ENCODE measurements at places on chromosomes 12 and 14.
A peak's percentile ranks its signal among the peaks of the same experiment; 100 is the strongest.

- no peak for DNase-seq
These were observed 160.3 kb downstream of the RPS29 start for GRCh38 chr14:49425921-49426320.

DNA sequence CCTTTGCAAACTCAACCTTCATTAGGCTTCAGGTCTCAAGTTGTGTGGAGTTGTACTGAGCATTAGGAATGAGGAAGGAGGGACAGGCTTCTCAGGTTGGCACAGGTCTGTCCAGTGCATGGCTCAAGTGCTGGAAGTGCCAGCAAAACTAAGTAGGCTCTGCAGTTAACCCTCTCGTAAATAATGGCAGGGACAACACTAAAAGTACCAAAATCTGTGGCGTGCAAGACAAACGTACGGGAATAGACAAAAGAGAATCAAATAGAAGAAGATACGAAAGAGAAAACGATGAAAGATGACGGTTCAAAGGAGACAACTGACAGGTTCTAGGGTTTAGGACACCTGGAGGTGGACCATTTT is 612 bp downstream of the TRAPPC6B start:
- peak; percentile 17 for DNase-seq

DNA sequence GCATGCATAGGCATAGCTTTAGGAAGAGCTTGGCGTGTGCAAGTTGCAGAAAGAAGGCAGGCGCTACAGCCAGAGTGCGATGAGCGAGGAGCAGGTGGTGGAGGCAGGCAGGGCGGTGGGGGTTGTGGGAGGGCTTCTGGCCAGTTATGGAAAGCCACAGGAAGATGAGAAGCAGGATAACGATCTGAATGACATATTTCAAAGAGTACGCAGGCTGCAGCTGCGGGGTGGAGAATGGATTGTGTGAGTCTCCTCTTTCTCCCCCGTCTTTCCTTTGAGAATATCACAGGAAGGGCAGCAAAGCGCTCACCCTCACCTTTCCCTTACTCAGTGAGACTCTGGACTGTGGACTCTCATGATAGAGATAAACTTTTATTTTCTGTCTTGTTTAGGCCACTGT is 48.7 kb upstream of the PLXNC1 start:
- no peak for DNase-seq

- DNase-seq, result no peak
These were observed 24.3 kb downstream of the SYNDIG1L start for GRCh38 chr14:74401504-74402241.

- DNase-seq, result peak; percentile 43
These were observed 12.3 kb downstream of the ABCD4 start for GRCh38 chr14:74290415-74290814.

- DNase-seq, result no peak
These were observed 12.1 kb downstream of the NKX2-1 start for GRCh38 chr14:36507847-36508417.

GRCh38 chr14:73237786-73238423 is 599 bp downstream of the PAPLN start:
- peak; percentile 27 for DNase-seq

DNA sequence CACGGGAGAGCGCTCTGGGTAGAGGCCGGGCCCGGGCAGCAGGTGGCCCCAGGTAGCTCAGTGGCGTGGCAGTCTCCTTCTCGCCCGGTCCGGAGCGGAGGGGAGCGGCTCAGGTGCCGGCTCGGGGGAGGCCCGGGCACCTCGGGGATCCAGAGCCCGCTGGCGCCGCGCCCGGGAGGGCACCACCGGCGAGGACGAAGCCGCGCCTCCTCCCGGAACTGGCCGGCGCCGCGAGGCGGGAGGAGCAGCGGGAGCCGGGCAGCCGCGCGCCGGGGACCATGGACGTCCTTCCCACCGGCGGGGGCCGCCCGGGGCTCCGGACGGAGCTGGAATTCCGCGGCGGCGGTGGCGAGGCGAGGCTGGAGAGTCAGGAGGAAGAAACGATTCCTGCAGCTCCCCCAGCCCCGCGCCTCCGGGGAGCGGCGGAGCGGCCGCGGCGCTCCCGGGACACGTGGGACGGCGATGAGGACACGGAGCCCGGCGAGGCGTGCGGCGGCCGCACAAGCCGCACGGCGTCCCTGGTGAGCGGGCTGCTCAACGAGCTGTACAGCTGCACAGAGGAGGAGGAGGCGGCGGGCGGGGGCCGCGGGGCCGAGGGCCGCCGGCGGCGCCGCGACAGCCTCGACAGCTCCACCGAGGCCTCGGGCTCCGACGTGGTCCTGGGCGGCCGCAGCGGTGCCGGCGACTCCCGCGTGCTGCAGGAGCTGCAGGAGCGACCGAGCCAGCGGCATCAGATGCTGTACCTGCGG is 21.5 kb upstream of the GNS start:
- DNase-seq, result peak; percentile 18

- no peak for DNase-seq
These were observed 78.2 kb downstream of the PHLDA1 start for GRCh38 chr12:75953312-75953906.

DNA sequence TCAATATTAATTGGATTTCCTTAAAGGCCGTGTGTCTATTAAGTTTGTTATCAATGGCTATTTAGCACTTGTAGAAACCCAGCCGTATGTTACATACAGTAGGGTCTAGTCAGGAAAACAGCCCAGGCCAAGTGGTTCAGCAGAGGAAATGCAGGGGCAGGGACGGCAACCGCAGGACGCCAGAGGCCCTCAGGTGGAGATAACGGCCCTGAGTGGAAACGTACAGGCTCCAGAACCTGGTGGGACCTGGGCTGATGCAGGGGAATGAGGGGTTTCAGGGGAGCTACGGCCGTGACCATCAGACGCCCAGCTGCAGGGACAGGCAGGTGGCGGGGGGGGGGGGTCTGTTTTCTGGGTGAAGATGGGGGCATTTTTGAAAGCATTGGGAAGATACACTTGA is 3.7 kb upstream of the ANKLE2 start:
- DNase-seq, result no peak

DNA sequence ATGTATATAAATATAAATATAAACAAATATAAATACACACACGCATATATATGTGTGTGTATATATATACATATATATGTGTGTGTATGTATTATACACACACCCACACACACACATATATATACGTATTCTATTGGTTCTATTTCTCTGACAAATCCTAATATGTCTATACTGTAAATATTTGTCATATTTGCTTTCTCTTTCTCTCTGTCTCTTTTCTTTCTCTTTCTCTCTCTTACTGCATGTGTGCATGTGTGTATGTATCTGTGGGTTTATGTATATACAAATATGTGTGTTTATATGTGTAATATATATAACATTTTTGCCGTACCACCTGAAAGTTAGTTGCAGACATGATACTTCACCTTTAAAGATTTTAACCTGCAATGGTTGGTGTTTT is 174.2 kb upstream of the PLEKHG7 start:
- DNase-seq, result no peak

DNA sequence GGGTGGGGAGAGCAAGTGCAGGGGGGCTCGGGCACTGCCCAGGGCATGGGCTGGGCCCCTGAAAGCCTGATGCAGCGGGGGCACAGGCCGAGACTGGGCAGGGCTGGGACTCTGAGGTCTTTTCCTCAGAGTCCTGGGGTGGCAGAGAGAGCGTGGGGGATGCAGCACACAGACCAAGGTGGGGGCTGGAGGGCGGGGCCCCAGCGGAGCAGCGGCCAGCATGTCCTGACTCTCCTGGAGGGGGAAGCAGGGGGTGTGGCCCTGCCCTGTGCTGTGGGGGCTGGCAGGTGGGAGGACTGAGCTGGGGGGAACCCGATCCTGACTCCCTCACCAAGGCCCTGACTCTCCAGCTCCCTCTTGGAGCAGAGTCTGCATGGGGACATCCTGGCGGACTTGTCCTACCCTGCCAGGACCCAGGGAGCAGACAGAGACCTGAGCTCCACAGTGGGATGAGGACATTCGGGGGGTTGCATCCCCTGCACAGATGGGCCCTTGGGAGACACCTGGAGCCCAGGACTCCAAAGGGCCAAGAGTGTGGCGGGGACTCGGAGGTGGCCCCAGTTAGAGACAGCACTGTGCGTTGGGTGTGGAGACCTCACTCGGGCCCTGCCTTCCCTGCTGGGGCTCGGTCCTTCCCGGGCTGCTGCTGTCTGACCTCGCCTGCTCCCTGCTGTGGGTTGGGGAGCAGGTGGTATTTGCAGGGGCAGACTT is 326.1 kb downstream of the TMEM121 start:
- DNase-seq, result no peak

DNA sequence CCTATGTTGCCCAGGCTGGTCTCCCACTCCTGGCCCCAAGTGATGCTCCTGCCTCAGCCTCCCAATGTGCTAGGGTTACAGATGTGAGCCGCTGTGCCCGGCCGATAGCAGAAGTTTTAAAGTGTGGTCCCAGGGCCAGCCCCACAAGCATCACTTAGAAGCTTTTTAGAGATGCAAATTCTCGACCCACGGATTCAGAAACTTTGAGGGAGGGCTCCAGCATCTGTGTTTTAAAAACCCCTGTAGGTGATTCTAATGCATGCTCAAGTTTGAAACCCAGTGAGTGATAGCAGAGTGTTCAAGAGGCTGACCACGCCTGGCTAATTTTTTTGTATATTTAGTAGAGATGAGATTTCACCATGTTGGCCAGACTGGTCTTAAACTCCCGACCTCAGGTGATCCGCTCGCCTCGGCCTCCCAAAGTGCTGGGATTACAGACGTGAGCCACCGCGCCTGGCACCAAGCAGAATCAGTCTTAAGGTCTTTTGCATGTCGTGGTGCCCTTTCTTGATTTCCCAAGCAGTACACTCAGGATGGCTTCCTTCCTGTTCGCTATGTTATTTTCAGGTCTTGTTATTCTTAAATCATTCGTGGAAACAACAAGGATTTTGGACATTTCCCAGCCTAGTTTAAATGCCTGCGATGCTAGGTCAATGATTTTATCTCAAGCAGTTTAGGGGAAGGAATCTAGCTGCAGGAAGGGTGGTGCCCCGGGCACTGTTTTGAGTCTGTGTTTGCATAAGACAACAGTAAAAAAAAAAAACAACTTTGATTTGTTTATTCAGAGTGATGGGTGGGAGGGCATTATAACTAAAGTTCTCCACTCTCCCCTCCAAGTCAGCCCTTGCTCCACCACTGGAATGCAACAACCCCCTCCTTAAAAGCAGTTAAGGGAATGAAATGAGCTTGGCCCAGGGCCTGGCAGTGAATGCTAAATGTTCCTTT is 9.2 kb upstream of the RILPL2 start:
- DNase-seq, result peak; percentile 29

GRCh38 chr12:95203487-95204030 is 13.7 kb downstream of the FGD6 start:
- DNase-seq, result no peak

DNA sequence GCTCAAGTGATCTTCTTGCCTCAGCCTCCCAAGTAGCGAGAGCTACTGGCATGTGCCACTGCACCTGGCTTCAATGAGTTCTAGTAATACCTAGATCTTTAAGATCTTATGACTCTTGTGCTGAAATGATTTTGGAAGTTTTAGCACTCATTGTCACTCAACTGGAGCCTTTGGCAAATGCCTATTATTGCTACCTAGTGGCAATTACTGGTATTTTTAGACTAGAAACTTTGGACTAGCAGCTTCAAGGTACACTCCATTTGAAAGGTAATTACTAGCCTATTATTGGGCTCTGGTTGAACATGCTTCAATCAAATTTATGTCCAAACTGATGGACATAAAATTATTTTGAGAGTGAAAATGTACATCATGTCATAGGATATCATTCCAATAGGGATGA is 80.7 kb upstream of the MUCL1 start:
- DNase-seq, result no peak

DNA sequence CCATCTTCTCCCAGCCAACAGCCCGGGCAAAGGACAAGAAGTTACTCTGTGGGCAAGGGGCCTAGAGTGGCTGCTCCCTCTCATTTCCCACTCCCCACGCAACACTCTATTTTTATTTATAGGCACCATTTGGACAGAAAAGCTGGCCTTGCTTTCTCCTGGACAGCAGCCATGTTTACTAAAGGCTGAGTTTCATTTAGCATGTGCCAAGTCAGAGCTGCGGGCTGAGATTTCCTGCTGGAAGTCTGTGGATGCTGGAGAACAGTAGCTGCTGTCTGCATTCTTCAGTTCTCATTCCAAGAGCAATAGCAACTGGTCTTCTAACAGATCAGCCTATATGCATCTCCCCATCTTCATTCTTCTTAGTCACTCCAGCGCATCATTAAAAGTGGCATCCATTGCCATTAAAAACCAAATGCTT is 8.3 kb downstream of the COL2A1 start:
- DNase-seq, result no peak

- DNase-seq, result no peak
These were observed 175.7 kb downstream of the C12orf50 start for GRCh38 chr12:87853448-87854003.

- no peak for DNase-seq
These were observed 446.8 kb upstream of the SOX5 start for GRCh38 chr12:24396224-24396623.

DNA sequence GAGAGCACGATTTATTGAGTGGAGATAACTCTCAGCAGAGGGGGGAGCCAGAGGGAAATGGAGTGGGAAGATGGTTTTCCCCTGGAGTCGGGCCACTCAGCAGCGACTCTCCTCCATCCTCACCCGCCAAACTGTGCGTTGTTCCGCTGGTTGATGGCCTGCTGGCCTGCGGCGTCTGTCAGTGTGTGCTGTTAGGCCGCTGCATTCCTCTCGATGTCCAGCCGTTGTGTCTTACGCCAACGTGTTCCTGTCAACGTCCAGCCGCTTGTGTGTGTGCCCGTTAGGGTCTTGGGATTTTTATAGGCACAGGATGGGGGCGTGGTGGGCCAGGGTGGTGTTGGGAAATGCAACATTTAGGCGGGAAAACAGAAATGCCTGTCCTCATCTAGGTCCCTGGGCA is 69.2 kb downstream of the PTPRQ start:
- DNase-seq, result no peak

DNA sequence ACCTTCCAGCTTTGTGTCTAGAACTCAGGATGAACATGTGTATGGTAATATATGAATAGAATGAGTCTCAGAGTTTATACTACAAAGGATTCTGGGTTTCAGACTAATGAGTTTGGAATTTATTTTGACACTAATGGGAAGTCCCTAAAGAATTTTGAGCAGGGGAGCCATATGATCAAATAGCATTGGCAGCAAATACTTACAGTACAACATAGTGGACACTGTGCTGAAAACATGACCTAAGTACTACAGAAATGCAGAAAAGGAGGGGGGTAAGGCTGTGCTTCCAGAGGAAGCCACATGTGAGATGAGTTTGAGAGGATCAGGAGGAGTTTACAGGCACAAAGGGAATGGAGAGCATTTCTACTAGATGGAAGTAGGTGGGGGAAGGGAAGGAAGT is 225.8 kb downstream of the C12orf42 start:
- no peak for DNase-seq

- DNase-seq, result no peak
These were observed 27.1 kb downstream of the KRT18 start for GRCh38 chr12:52975820-52976573.

DNA sequence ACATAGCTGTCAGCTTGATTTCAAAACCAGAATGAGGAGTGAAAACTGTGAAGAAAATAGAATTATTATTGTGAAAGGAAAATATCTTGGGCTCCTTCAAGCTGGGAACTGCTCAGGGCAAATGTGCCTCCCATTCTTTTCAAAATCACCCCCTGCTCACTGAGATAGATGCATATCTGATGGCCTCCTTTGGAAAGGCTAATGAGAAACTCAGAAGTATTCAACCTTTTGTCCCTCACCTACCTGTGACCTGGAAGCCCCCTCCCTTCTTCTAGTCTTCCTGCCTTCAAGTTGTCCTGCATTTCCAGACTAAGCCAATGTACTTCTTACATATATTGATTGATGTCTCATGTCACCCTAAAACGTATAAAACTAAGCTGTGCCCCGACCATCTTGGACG is 81.1 kb upstream of the C14orf132 start:
- no peak for DNase-seq
